ENCODE measurements at places on chromosomes 16 and 17. TPM values are rescaled to one million over a fixed set of nuclear protein-coding genes. Genes with fewer than 3 reads are reported as not detected.

Gene TAX1BP3
- total RNA-seq: 83.5 TPM

Gene GDPD3
- 1.5 TPM for total RNA-seq

Gene BICDL2
- total RNA-seq: 14.3 TPM

Gene TNFSF12
- total RNA-seq: 5.5 TPM

Gene HASPIN
- 29.4 TPM for total RNA-seq

Gene GH2
- total RNA-seq: 1.2 TPM

Gene TPPP3
- total RNA-seq: 0.61 TPM

Gene SPATA22
- total RNA-seq: not detected

Gene TMC8
- total RNA-seq: 2.0 TPM

Gene OR3A3
- not detected for total RNA-seq

Gene PRSS8
- total RNA-seq: 87.7 TPM

Gene RPS6KB1
- 28.4 TPM for total RNA-seq

Gene IL21R
- 0.34 TPM for total RNA-seq

Gene CDRT4
- total RNA-seq: 2.6 TPM

All from H1 (cell line).